DMS 273 treated with DMSO at 0.1 percent for 48 hours (cell line): ENCODE measurements at places on chromosomes 7 and 10.

- DNase-seq, result no peak
These were observed 356.2 kb upstream of the SHH start for GRCh38 chr7:156168434-156168833.

DNA sequence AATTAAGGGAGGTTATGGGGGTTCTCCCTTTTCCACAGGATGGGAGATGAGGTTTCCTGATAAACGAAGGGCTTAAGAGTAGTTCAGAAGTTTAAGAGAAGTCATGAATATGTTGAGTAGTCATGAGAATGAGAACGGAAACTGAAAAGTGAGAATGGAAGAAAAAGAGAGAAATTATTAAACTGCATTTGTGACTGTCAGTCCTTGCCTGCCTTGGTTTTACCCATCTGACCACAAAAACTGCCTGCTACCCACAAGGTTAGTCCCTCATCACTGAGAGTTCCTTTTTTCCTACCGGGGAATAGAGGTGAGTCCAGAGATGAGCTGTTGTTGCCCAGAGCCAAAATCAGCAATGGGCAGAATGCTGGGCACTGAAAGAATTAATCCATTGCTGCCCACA, 174.1 kb upstream of the BET1 start:
- no peak for DNase-seq

- DNase-seq, result no peak
These were observed 69.7 kb downstream of the CALML3 start for GRCh38 chr10:5594271-5595049.

DNA sequence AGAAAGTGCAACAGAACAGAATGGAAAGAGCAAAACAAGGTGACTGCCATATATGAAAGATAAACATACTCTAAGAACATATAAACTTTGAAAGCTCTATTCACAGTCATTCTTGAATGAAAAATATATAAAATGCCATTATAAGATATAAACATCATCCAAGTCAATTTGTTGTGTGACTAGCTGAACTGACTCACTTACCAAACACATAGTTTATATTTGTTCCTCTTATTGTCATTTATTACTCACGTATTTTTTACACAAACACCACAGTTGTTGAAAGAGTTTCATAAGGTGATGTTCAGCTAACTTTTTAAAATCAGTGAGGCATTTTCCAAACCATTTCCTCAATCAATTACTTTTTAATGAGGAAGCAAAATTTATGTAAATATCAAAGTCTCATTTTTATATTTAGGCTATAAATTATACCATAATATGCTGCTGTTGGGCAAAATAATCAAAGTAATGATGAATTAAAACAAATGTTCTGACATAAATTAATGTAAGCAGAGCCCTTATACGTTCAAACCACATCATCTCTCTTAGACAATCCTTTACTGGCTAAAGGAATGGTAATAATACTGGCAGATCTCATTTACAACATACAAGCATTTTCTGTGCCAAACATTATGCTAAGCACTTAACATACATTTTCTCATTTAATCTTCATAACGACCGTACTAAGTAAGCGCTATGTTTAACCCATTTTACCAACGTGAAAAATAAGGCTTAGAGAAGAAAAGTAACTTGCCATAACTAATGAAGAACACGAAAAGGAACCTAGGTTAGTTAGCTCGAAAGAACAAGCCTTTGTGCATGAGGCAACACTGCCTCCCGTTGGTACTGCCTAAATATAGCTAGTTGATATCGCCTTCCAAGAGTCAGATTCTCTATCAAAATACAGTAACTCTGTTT, 7.3 kb downstream of the LRRN3 start:
- peak; percentile 40 for DNase-seq

DNA sequence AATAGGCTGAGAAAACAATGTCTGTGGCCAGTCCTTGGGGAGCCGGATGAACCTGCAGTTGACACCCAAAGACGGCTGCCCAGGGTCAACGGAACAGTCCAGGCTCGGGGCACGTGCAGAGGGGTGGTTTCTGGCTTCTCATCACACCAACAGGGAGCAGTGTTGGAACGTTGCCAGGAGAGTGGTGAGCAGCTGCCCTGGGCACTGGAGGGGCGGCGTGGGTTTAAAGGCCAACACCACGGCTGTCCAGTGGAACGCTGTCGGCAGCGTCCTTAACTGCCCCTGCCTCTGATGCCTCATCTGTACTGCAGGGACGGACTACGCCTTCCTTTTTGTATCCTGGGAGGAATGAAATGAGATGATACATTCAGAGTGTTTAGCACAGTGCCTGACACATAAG, 19.8 kb downstream of the JCAD start:
- no peak for DNase-seq
